Uterus (tissue), 4 donors: ENCODE measurements at places on chromosomes 3 and 15. TPM values are rescaled to one million over a fixed set of nuclear protein-coding genes. Genes with fewer than 3 reads are reported as not detected.

DNA sequence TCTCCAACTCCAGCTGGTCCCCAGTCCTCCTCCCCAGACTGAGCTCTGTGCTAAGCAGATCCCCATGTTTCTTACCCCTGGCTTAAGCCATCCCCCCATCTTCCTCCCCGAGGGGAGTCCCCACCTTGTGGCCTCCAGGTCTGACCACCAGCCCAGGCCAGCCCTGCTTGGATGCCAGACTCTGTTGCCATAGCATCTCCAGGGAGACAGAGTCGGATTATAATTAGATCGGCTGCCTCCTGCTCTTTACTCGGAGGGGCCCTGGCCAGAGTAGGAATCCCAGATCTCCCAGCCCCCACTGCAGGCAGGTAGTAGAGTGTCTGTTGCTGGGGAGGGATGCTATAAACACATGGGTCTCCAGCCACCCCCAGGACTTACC lies 2.4 kb downstream of the KLHDC8B start:
- DNase-seq = no peak

ZNF774 gene
- 5.0 TPM for total RNA-seq

IL17RB gene
- total RNA-seq = 4.6 TPM

DNA sequence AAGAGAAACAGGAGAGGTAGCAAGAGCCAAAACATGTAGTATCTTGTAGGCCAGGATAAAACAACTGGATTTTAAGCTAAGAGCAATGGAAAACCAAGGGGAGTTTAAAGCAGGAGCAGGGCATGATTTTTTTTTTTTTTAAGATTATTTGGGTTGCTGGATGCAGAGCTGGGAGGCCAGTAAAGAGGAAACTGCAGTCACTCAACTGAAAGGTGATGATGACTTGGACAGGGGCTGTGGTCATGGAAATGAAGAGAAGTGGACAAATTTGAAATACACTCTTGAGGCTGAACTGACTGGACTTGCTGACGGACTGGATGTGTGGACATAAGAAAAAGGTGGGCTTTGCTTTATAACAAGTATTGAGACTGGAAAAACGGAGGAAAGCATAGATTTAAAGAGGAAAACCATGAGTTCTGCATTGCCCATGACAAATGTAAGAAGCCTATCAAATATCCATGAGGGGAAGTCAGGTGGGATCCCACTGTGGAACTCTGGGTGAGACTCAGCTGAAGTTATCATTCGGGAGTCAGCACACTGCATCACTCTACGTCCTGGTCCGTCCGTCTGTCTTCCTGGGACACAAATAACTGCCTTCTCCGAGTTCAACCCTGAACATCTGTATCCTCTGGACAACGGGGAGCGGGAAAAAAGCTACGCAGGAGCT lies 688 bp downstream of the XPC start:
- DNase-seq = no peak

SLC35G2 gene
- total RNA-seq = 10.5 TPM

DNA sequence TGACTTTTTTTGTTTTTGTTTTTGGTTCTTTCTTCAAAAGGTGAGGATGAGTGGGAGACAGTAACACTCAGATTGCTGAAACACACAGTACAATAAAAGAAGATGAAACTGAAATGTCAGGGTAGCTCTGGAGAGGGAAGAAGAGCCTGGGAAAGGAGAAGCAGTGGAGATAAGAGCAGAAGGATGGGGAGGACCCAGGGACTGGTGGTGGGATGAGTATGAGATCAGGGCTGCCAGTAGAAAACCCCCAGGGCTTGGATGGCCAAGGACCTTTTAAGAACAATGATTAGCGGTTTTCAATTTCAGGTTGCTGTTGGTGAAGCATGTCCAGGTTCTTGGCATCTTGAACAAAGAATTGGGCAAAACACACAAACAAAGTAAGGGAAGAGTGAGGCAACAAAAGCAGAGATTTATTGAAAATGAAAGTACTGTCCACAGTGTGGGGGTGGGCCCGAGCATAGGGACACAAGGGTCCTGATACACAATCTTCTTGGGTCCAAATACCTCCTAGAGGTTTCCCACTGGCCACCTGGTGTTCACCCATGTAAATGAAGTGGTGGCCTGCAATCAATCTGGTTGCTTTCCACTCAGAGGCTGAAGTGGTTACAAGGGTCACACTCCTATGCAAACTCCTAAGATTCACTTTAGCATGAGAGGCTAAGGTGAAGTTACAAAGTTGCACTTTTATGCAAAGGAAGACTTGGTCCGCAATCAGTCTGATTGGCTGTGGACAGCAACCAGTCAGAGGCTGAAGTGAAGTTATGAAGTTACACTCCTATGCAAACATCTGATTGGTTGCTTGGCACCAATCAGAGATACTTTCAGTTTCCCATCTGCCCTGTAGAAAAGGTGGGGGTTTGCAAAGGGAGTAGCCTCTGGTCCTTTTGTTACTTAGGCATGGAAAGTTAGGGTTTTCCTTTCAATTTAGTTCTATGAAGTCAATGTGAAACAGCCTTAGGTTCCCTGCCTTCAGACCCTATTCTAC lies 26.1 kb upstream of the MFSD1 start:
- no peak for DNase-seq

- DNase-seq = no peak
These were observed 145.8 kb downstream of the CBLB start for GRCh38 chr3:105722943-105723556.

ZSCAN29 gene
- total RNA-seq = 12.6 TPM

DNA sequence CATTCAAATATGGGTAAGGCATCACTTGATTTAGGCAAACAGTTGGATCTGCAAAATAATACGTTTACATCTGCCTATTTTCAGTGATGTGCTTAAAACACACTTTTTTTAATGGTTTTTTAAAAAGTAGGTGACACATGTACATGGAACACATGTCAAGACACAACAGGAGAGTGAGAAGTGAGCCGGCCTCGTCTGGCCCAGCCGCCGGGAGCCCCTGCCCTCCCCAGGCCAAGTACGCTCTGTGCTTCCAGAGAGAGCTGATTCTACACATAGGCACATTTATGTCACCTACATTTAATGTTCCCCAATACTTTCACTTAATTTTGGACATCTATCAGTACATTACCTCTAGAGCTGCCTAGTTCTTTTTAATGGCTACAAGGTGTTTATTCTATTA lies 3.8 kb downstream of the TM2D3 start:
- DNase-seq = no peak

- no peak for DNase-seq
These were observed 17.3 kb downstream of the IGDCC3 start for GRCh38 chr15:65360506-65360905.

GRCh38 chr3:160735826-160736225 lies 20.2 kb upstream of the PPM1L start:
- no peak for DNase-seq

ACTRT3 gene
- total RNA-seq = 2.8 TPM

AMT gene
- total RNA-seq = 17.9 TPM

LRRN1 gene
- total RNA-seq = 3.0 TPM

SETD5 gene
- 98.2 TPM for total RNA-seq

GRCh38 chr3:169772305-169772896 lies 795 bp upstream of the MYNN start:
- DNase-seq = no peak

DNA sequence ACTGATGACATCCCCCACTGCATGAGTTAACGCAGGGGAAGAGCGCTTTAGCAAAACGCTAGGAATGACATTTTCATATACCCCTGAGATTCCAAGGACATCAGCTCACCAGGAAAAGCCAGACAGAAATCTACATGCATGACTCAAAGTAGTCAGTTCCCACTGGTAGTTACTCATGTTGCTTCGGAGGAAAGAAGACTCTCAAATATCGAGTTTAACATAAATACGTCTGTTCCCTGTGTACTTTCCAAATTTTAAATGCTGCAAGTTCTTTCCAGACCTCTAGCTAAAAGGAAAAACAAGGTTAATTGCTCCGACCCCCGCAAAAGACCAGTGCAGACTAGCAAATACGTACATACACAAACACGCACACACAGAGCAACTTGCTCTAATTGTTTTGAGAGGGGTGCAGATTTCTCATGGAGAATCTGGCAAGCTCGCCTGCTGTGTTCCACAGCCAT lies 115.4 kb upstream of the PRICKLE2 start:
- peak; percentile 53 for DNase-seq

- no peak for DNase-seq
These were observed 84.6 kb upstream of the KLF13 start for GRCh38 chr15:31241888-31242522.

- no peak for DNase-seq
These were observed 15.7 kb downstream of the KLHL18 start for GRCh38 chr3:47298439-47298838.

- no peak for DNase-seq
These were observed 153.8 kb downstream of the EEFSEC start for GRCh38 chr3:128307029-128307633.

DNA sequence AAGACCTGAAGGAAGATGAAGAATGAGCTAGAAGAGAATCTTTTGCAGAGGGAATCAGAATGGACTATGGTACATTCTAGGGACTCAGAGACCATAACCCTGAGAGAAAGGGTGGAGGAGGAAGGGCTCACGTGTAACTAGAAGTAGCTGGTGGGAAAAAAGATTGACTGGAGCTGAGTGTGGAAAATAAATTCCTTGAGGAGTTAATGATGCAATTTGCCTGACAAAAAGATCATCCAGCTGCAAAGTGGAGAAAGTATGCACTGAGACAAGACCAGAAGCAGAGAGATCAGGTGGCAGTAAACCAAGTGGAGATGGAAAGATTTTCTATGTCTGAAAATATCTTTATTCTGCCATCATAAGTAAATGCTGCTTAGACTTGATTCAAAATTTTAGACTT lies 52.9 kb upstream of the TBL1XR1 start:
- DNase-seq = no peak

GRCh38 chr3:25449857-25450256 lies 21.8 kb downstream of the RARB start:
- no peak for DNase-seq

STRA6 gene
- total RNA-seq = 0.26 TPM

PPP1R14D gene
- not detected for total RNA-seq

GP5 gene
- total RNA-seq = not detected

GRCh38 chr3:174403831-174404230 lies 455.3 kb upstream of the NAALADL2 start:
- no peak for DNase-seq

MAP6D1 gene
- not detected for total RNA-seq

DNA sequence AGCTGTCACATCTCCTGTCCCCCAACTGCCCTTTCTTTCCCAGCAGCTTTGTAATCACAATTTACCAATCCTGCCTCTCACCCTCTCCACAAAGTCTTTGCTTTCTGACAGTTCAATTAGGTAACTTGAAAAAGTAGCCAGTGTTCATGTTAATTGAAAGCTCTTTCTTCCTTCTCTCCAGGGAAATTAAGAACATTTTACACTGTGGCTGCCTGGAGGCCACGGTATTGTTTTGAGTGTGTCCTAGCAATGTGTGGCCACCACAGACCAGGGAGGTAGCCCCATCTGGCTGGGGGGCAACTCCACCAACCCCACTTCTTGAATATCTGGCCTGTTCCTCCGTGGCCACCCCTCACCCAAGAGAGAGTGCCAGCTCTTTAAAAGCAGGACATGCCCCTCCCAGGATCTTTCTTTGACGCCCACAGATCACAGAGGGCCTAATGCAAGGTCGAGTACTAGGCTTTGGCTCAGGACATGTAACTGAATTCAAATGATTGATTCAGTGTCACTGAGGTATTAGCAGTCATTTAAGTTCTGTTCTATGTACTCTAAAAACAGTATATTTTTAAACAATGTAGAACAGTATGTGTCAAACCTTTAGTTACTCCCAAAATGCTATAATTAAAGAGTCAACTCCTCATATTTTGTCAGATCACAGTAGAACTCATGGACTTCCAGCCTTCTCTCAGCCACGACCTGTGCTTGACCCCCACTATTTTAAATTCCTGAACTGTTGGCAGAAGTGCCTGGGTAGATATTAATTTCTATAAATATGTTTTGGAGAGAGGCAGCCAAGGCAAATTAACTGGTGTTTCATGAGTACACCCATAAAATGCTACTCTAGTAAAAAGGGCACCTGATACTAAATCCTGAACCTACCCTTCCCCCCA lies 164.5 kb downstream of the TNIK start:
- DNase-seq = no peak

CCR8 gene
- total RNA-seq = not detected

GOLGA8G gene
- total RNA-seq = not detected

KNG1 gene
- not detected for total RNA-seq

DNA sequence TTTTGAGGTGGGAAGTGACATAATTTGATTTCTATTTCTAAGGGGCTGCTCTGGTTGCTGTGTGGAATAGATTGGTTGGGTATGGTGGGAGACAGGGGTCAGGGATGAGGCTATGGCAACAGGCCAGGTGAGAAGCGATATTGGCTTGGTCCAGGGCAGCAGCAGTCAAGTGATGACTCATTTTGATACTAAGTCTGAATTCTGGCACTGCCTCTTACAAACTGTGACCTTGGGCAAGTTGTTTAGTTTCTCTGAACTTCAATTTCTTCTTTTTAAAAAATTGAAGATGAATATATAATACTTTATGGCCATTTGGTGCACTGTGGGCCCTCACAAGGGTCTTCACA lies 40.4 kb upstream of the CLSTN2 start:
- peak; percentile 53 for DNase-seq

DNA sequence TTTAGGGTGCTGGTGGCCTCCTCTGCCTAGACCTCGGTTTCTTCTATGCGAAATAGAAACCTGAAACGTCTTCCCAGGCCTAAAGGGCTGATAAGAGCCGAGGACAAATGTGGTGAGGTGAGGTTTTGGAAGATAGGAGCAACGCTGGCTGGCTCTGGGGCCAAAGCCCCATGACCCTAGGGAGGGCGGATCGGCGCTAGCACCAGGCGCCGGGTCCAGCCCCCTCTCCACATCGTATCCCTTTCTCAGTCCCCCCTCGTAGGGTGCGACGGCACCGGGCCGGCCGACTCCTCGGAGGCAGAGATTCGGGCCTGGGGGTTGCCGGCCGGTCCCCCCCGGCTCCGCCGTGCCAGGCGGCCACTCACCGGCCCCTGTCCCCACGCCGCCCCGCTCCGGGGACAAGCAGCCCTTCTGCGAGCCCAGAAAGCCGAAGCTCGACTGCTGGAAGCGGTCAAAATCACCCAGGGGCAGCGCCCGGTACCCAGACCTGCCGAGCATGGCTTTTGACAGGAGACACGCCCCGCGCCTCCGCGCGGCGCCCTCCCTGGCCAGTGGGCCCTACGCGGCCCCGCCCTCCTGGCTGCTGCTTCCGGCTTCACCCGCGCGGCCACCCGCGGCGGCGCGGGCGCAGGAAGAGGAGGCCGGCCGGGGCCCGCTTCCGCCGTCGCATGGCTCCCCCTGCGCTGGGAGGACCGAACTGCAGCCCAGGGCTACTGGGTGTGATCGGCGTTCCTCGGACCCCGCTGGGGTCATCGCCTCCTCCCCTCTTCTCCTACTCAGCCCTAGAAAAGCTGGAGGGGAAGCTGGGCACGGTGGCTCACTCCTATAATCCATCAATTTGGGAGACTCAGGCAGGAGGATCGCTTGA lies at the start of gene STOML1:
TSS of gene STOML1 (minus strand) at position 570 of the 868 bp plus-strand sequence. CDS start at position 498, 72 bp downstream.
- peak; percentile 94 for DNase-seq

LDHAL6B gene
- total RNA-seq = not detected
